ENCODE measurements at places on chromosomes 3 and 15. TPM values are rescaled to one million over a fixed set of nuclear protein-coding genes. Genes with fewer than 3 reads are reported as not detected.

Gene ITIH4
- 1.3 TPM for total RNA-seq

Gene DTX3L
- total RNA-seq = 10.2 TPM

Gene ALDH1L1
- 21.5 TPM for total RNA-seq

DNA sequence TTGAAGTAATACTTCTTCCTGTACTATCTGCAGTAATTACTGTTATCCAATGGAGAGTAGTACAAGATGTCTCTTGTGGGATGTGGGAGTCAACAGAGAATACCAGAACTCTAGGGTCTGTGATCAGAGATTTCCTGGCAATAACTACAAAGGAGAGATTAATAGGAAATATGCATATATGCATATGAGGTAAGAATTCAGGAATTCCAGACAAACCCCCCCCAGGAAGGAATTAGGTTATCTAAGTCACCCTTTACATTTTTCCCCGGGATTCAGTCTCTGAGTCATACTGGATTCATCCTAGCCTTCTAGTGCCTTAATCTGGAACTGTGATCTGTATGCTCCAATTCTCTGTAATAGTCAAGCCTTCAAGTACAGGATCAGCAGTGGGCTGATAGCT is 49.4 kb downstream of the GTF2E1 start:
- no peak for DNase-seq

- no peak for DNase-seq
Measured at GRCh38 chr3:186210852-186211500, 102.1 kb upstream of the ETV5 start.

DNA sequence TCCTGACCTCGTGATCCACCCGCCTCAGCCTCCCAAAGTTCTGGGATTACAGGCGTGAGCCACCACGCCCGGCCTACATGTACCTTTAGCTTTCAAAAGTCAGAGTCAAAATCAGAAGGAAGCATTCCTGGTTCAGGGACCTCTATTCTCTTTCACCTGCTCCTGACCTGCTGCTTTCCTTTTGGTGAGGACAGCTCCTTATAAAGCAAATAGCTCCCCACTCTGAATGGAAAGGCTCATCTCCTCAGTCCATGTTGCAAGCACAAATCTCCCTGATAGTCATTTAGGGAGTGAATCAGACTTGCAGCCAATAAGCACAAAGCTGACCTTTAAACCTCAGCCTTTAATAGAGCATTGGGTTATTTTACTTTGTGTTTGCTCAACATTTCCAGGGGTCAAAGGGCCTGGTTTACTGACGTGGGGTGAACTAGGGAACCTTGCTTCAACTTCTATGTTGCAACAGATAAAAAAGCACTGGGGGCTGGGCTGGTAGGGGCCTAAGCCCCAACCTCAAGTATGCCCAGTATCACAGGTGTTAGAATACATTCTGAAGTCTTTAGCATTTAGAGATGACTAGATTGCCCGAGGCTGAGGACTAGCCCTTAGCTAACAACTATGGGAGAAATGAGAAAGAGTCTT is 43.1 kb downstream of the THRB start:
- no peak for DNase-seq
